NCI-H187 treated with DMSO at 0.1 percent for 48 hours (cell line): ENCODE measurements at places on chromosomes 4 and X.

GRCh38 chr4:122218762-122219161, 66.6 kb downstream of the BLTP1 start:
- DNase-seq: no peak

DNA sequence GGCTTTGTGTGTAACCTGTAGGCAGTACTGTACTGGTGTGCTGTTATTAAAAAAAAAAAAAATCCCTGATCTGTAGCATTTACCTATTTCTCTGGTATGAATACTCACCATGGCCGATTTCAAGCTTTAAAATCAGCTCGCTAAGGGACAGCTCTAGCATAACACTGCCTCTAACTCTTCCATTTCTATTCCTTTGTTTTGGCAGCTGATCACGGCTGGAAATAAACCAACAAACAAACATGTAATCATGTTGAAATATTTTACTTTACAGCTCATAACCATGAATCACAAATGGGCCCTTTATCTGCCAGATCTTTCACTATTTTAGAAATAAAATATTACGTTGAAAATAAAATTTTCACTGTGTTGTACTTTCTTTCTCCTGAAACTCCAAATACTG, 60.5 kb upstream of the IL15 start:
- no peak for DNase-seq

DNA sequence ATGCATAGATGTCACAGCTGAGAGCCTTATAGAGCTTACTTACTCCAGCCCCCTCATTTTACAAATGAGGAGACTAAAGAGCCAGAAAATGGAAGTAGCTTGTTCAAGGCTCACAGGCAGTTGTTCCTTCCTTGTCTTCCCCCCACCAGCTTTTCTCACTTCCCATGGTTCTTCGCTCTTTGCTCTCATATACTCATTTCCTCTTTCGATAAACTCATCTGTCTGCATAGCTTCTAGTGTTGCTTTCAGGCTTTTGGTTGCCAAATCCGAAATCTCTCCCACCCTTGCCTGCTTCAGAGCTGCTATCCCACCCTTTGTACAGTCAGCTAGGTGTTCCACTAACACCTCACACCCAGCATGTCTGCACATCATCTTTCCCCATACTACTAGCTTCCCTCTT, 25.0 kb upstream of the GJB1 start:
- no peak for DNase-seq

DNA sequence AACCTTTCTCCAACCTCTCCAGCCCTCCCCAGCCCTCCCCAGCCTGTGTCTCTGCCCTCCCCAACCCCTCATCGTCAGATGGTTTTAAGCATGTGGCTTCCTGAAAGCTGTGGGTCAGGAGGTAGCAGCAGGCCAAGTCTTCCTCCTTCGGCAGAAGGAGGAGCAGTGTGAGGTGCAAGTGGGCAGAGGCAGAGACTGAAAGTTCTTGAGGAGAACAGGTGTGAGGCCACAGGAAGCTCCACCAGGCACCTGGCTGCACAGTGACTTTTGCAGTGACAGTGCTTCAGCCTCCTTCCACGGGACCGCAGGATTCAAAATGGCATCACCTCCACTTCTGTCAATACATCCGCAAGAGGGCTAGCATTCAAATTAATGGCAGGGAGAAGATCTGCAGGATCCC, 203.9 kb upstream of the LEF1 start:
- DNase-seq: no peak

DNA sequence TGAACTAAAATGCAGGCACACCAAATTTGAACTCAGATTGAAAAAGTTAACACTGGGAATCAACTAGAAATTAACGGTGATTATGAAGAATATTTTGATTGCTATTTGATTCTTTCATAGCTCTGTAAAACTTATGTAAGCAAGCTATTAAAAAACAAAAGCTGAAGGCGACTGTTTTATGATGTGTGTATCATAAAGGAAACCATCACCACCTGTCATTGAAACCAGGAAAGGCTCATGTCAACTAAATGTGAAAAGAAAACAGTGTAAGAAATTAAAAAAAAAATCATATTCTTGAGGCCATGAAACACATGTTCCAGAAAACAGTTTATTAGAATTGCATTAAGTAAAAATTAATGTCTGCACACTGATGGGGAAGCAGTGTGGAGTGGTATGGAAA, 24.2 kb downstream of the CPE start:
- no peak for DNase-seq

- DNase-seq: no peak
These were observed 3.0 kb downstream of the CISD2 start for GRCh38 chr4:102871772-102872171.

DNA sequence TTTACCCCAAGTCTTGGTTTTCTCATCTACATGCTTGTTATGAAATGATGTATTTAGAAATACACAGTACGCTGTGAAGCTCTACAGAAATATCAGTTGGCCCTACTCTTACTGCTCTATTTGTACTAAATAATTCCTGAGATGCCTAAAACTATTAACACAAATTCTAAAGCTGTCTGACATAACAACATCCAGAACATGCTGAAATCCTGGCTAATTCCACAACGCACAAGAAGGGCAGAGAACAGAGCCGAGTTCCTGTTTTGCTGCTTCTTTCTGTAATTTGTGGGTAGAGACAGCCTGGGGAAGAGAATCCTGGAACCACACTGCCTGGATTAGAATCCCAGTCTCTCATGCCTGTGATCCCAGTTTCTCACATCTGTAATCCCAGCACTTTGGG, 59.0 kb downstream of the ZNF827 start:
- DNase-seq: no peak

GRCh38 chrX:100194082-100194775, 215.8 kb downstream of the PCDH19 start:
- DNase-seq: no peak

DNA sequence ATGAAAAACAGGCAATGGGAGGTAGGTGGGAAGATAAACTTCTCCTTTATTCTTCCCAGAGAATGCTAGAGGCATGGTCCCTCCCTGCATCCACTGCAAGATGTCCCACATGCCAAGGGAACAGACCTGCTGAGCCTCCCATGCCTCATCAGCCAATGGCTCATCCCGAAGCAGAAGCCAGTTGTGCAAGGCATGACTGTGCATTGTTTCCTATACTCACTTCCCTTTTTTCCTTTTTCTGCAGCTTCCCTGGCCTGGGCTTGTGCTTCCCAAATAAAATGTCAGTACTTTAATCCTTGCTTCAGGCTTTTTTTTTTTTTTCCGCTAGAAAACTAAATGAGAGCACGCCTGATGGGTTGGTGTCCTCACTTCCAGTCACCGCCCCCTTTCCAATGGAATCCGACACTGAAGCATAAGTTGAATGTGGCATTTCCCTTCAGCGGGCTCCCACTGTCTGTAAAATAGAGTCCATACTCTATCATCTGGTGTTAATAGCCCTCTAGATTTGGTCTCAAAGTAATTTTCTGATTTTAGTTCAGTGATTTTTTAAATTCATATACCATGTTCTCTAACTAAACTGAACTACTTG, 239.0 kb upstream of the JADE1 start:
- no peak for DNase-seq

- peak; percentile 3 for DNase-seq
These were observed 5.2 kb downstream of the TLR3 start for GRCh38 chr4:186074189-186074588.

DNA sequence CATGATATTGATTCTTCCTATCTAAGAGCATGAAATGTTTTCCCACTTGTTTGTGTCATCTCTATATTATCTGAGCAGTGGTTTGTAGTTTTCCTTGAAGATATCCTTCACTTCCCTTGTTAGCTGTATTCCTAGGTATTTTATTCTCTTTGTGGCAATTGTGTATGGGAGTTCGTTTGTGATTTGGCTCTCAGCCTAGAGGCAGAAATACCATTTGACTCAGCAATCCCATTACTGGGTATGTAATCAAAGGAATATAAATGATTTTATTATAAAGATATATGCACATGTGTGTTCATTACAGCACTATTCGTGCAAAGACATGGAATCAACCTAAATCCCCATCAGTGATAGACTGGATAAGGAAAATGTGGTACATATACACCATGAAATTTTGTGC, 172.7 kb upstream of the IL15 start:
- DNase-seq: no peak

DNA sequence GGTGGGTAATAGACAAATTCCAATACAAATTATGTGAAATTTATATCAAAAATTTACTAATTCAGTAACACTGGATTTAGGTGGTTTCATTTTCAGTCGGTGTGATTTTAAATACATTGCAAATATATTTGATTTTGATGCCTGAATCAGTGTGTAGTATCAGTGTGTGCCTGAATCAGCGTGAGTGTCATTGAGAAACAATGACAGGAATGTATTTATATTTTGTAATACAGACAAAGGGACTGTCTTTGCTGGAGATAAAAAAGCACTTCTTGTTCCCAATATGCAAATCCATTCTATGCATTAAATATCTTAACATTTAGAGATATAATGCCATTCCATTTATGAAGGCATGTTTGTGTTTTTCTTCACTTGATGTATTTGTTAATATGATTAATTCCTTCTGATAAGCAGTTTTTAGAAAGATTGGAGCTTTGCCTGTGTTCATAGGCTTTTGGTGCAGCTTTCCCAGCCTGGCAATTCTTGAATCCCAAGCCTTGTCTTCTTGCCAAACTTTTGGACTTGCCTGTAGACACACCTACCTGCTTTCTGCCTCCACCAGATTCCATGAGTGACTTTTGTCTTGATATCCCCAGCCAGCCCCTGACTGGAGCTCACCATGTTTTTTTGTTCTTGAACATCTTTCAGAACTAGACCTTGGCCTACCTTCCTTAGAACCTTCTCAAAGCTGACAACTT, 243.8 kb downstream of the ADGRL3 start:
- DNase-seq: no peak

DNA sequence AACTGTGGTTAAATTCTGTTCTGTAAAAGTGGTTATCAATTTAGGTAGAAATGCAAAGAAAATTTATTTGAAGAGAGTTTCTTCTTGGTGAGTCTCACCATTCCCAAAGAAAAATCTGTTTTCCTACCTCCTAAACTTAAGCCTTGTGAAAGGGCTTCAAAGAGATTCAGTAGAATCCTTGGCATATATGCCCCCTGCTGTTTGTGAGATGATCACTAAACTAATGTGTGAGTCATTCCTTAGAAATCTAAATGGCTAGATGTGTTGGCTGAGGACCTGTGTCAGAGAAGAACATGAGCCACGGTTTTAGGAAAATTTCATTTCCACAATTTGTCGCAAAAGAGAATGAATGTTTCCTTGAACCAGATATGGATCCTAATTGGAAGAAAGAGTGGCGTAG, 260.9 kb downstream of the SLC7A11 start:
- no peak for DNase-seq

DNA sequence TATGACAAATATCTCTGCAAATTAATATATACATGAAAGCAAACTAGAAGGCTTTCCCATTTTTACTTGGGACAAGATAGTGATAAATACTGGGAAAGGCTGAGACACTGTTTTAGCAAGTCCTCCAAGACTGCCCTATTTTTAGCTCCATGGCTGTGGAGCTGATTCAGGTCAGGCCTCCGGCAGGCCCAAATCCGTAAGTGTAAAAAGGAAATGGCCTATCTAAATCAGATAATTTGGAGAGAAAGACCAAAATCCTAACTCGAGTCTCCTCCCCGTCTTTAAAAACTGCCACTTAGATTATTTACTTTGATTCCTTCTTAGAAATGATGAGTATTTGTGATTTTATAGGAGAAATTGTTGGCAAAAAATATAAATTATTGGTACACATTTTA, 2.9 kb downstream of the OTUD4 start:
- no peak for DNase-seq

GRCh38 chrX:53089925-53090324, 4.0 kb upstream of the KANTR start:
- DNase-seq: no peak

DNA sequence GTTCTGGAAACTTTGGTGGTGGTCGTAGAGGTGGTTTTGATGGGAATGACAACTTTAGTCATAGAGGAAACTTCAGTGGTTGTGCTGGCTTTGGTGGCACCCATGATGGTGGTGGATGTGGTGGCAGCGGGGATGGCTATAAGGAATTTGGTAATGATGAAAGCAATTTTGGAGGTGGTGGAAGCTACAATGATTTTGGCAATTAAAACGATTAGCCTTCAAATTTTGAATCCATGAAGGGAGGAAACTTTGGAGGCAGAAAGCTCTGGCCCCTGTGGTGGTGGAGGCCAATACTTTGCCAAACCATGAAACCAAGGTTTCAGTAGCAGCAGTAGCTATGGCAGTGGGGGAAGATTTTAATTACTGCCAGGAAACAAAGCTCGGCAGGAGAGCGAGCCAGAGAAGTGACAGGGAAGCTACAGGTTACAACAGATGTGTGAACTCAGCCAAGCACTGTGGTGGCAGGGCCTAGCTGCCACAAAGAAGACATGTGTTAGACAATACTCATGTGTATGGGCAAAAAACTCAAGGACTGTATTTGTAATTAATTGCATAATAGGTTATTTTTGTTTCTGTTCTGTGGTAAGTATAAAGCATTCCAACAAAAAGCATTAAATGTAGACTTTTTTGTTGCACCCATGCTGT, 23.2 kb upstream of the SOD3 start:
- no peak for DNase-seq

DNA sequence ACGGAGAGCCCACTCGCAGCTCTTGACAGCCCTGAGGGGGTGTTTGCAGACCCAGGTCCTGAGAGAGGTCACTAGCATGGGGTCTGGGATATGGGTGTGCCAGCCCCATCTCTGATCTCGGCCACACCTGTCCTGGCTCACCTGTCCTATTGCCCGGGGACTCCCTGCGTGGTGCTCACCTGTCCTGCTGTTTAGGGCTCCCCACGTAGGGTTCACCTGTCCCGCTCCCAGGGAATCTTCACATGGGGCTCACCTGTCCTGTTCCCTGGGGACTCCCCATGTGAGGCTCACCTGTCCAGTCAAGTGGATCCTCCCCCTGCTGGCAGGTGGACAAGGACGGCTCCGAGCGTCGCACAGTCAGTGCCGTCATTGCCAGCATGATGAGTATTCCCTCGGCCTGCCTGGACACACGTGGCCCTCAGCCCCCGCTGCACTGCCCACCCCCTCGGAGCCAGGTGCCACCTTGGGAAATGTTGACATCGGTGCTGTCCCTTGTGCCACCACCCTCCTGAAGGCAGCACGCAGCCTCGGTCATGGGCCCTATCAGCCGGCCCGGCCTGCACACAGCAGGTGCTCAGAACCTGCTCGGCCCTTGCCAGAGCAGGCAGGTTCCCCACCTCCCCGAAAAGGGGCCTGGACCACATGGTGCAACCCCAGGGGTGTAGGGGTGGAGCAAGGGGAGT, 6.3 kb downstream of the SLC49A3 start:
- DNase-seq: no peak

- no peak for DNase-seq
These were observed 557.7 kb upstream of the SLIT2 start for GRCh38 chr4:19693936-19694570.

DNA sequence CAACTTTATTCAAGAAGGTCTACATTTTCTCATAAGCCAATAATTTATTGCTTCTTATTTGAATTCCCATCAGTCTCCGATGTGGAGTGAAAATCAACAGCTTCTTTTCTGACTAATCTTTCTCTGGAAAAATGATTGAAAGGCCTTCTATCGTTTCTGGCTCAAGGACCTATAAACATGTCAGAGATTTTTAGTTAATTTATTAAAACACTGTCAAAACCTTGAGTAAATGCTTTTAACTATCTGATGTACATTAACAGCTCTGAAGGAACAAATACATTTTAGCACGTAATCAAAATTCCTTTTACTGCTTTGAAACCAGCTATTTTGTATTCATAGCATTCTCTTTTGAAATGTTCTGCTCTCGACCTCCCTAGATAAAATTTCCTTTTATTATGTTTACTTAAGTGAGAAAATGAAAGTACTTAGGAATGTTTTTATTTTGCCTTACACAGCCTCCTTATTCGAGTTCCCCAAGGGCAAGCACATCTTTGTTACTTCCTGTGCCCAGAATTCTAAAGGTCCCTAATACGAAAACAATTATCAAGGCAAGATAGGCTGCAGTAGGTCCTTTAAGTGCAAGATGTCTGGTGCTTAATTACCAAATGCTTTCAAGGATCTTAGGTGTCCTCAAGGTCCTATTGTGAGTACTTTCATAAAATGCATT, 3.1 kb upstream of the ZFX start:
- no peak for DNase-seq
